ENCODE measurements at places on chromosomes 16 and 17.
A peak's percentile ranks its signal among the peaks of the same experiment; 100 is the strongest.

GRCh38 chr17:75249564-75249963 is 11.8 kb downstream of the GGA3 start:
- DNase-seq: no peak

DNA sequence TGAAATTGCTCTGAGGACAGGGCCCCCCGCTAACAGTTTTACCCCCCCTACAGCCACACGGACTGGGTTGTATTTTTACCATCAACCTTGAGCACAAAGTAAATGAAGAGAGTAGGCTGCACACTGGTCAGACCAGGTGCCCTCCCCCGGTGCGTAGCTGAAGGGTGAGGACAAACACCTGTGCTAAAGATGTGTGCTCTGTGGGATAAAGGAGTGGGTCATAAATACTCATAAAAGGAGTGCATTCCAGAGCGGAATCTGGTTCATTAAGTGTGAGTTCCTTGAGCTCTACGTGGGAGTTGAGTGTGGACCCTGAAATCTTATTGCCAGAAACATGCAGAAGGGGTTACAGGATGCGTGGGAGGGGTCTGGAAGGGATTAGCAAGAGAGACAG is 217.0 kb downstream of the CCDC182 start:
- no peak for DNase-seq

DNA sequence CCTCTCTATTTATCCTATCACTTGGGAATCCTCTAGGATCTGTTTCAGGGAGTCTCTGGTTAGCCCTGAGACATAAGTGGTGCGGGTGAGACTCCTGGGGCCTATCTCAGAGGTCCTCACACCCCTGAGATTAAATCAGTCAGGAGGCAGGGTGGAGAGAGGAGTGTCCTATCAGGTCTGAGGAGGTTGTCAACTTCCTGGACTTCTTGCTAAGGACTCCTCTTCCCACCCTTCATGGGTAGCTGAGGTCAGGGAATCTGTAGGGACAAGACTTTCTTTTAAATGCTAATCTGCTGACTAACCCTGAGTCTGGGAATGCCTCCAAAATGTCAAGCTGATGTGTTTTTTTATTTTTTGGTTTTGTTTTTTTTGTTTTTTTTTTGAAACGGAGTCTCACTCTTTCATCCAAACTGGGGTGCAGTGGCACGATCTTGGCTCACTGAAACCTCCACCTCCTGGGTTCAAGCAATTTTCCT is 6.6 kb upstream of the ARMC5 start:
- no peak for DNase-seq

GRCh38 chr17:27413315-27413714 is 42.9 kb upstream of the KSR1 start:
- DNase-seq: no peak

DNA sequence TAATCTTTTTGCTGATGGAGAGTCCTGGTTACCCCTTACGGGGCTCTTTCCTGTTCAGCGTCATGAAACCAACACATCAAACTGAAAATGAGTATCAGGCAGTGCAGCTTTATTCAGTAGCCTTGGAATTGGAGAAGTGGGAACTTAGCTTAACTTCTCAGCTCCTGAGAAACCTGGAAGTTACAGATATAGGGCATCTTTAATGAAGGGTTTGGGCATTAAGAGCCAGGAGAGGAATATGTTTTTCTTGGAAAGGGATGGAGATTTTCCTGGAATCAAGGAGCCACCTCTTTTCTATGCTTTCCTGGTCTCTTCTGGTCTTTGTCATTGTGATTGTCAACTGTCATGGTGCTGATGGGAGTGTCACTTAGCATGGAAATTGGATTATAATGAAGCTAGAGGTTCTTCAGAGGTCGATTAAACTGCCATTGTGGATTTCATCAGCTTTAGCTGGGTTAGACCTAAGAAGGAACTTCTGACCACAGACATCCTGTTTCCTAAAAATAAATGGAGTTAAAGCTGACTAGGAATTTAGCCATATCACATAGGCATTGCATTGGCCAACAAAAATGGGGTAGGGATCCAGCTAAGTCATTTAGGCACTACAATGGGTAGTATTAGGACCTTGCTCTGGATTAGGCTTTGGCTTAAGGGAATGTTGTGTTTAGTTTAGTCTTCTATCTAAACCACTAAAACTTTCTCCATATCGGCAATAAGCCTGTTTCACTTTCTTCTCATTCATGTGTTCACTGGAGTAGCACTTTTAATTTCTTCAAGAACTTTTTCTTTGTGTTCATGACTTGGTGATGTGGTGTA is 186.4 kb downstream of the BCAS3 start:
- peak; percentile 5 for DNase-seq

- DNase-seq: no peak
These were observed 61.2 kb upstream of the MPHOSPH6 start for GRCh38 chr16:82231008-82231787.

DNA sequence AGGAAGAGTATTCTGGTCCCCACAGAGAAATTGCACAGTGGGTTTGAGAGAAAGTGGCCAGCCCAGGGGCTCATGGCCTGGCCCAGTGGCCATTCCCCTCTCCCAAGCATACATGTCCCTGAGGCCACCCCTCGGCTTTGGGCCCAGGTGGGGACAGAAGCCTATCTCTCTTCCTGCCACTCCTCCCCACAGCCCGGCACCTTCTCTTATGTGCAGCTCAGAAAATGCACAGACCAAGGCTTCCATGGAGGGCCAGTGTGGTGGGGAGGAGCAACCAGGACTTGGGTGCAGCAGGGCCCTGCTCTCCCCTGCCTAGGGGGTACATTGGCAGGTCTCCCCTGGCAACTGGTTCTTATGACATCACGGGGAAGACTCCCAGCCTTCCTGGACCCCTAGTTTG is at the start of gene C16orf90:
Gene C16orf90, minus strand, starts transcription at position 314 of the 400 bp plus-strand sequence. Its CDS starts 68 bp downstream, at position 246.
- DNase-seq: no peak

DNA sequence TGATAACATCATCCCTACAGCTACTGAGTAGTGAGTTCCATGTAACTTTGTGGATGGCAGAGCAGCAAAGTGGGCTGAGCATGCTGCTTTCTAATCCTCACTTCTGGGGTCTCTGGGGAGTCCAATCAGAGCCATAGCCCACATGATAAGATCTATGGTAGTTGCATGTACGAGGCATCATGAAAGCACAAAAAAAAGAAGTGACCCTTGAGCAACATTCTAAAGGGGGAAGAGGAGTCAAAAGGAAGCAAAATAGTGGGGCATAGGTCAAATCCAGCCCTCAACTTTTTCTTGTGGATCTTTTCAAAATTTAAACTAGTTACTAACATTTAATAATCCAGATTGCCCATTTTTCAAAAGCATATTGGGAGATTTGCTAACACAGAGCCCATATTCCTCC is 208.5 kb upstream of the TOX3 start:
- DNase-seq: no peak

GRCh38 chr17:17822189-17822588 is 14.6 kb downstream of the SREBF1 start:
- DNase-seq: peak; percentile 97

- no peak for DNase-seq
These were observed 1.1 kb downstream of the ORC6 start for GRCh38 chr16:46690281-46691178.

GRCh38 chr17:45973099-45973780 is 25.8 kb upstream of the STH start:
- DNase-seq: no peak

DNA sequence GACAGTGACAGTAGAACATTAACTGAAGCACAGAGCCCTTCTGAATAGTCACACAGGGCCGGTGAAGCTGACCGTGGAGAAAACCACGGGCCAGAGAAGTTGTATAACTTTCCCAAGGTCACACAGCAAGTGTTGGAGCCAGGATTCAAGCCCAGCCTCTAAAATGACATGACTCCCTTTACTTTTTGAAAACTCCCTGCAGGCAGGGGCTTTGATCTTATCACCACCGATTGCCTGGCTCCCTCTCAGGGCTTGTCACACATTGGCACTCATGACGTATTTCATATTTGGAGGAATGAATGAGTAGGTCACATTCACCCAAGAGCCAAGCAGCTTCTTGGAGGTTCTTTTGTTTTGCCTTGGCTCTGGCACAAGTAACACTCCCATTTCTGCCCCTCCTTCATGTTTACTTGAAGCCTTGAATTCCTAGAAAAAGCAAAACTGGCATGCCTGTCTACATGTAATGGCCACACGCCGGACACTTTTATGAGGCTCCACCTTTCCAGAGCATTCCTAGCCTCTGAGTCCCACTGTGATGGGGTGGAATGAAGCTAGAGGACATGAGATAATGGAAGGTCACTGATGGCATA is 13.3 kb upstream of the RBBP6 start:
- no peak for DNase-seq

DNA sequence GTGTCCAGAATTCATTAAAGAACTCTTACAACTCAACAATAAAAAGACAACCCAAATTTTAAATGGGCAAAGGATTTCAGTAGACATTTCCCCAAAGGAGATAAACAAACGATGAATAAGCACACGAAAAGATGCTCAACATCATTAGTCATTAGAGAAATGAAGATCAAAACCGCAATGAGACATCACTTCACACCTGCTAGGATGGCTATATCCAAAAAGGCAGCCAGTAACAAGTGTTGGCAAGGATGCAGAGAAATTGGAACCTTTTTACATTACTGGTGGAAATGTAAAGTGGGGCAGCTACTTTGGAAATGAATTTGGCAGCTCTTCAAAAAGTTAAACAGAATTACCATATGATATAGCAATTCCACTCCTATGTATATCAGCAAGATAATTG is 42.0 kb downstream of the PITPNM3 start:
- DNase-seq: no peak

- peak; percentile 65 for DNase-seq
These were observed 54.4 kb upstream of the RCVRN start for GRCh38 chr17:9959377-9959981.

GRCh38 chr17:57612202-57613071 is 132.7 kb downstream of the CCDC182 start:
- DNase-seq: no peak

DNA sequence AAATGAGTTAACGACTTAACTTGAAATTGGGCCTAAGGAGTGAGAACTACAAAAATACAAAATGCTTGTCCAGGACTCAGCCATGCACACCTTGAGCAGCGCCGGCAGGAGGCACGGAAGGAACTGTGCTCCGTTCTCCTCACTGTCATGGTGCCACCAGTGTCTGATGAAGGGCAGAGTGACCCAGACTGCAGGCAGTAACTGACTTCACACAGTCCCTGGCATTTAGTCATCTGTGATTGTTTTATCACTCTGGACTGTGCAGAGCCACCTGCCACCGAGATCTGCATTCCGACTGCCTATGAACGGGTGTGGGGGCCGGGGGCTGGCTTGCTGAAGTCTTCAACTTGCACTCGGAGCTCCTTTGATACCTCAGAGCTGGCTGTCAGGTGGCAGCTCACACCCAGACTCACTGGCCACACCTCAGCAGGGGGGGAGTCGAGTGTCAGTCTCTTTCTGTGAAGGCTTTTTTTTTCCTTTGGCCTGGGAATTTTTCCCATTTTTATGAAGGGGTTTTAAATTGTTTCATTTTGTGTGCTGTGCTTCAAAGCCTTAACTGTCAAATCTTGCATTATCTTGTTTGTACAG is 20.2 kb upstream of the ENDOV start:
- no peak for DNase-seq

DNA sequence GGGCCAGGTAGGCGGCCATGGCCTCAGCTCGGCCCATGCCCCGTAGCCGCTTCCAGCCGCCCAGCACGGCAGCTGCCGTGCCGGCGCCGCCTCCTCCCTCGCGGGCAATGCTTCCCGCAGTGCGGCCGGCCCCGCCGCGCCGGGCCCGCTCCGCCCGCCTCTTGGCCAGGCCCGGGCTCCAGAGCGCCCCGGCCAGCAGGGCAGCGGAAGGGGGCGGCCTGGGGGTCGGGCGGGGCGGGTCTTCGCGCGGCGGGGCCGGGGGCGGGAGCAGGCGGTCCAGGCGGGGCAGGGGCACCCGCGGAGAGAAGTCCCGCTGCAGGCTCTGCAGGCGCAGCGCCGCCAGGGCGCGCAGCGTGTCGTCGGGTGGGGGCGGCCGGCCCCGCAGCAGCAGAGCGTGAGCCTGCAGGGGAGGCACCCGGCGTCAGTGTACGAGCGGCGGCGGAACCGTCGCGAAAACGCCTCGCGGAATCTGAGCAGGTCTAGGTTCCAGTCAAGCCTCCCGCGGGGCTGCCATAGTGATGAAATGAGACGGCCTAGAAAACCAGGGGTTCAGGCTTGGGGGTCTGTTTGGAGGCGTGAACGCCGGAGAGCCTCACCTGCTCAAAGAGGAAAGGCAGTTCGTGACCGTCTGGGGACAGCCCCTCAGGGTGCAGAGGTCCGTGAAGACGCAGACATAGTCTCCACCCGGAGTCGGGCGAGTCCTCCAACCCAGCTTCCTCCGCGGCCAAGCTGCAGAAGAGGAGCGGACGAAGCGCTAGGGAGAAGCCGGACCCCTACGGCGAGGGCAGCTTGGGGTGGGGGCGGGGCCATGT is 6.6 kb downstream of the PLEKHH3 start:
- no peak for DNase-seq

DNA sequence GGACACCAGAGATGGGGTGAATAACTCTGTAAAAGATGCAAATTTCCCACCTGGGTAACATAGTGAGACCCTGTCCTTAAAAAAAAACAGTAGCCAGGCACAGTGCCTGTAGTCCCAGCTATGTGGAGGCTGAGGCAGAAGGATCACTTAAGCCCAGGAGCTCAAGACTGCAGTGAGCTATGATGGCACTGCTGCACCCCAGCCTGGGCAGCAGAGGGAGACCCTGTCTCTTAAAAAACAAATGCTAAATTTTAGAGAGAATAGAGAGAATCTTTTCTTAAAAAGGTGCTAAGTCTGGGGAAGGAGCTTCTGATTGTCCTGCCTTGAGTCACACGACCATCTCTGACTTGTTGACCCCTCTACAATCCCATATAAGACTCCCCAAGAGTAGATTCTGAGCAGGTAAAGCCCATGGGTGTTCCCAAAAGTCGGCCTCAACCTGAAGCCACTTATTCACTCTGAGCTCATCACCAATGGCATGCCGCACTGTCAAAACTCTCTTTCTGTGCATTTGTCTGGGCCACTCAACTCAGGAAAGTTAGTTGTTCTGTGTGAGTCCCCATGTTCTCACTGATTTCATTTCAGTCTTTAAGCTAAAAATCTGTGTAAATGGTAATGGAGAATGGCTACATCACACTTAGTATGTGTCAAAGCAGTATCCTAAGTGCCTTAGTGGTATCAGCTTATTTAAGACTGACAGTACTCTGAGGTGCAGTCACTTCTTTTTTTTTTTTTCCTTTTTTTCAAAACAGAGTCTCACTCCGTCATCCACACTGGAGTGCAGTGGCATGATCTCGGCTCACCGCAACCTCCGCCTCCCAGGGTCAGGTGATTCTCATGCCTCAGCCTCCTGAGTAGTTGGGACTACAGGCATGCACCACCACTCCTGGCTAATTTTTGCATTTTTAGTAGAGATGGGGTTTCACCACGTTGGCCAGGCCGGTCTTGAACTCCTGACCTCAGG is 41.6 kb downstream of the PRKCB start:
- DNase-seq: no peak

GRCh38 chr17:60080545-60080944 is 1.8 kb upstream of the HEATR6 start:
- no peak for DNase-seq

DNA sequence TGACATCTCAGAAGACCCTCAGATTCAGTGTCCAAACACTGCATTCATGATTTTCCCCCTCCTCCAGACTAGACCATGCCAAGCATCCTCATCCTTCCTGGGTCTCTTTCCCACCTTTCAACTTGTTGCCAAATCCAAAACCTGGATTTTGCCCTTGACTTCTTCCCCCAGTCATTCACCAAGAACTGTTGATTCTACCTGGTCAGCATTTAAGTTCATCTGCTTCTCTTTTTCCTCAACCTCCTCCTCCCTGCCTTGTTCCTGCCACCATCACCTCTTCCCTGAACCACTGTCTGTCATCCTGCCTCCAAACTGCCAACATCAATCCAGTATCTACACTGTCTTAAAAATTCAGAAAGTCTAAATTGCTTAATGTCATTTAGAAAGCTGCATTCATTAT is 20.9 kb downstream of the CHST4 start:
- DNase-seq: no peak
